D341Med (cell line): ENCODE measurements at places on chromosomes 1 and 21.

DNA sequence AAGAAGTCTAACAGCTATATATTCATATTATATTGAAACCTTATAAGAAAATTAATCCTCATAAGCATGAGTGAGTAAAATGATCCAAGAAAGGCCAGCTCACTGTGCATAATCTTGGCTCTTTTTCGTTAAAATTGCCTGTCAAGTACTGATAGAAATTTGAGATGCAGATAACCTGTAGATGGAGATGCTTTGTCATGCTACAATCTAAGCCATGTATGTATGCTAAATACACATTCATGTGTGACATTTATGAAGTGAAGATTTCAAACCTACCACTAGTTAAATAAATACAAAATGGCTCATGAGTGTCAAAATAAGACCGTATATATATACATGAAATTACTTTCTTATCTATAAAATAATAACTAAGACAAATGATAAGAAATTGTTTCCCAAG is 1491.5 kb upstream of the PRMT6 start:
- DNase-seq = no peak

DNA sequence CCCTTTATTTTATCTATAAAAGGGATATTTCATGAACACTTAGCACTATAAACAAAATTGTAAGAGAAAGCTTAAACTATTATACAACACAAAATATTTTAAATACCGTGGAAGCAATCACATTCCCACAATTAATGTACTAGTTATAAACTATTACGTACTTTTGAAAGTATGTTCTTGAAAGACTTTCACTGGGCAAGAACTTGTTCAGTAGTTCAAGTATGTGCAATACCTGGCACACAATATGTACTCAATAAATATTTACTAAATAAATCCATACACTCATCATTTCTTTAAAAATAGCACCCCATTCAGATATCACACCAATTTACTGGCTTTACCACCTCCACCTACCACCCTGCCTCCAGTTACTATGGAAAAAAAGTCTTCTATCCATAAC is 12.6 kb upstream of the FMO2 start:
- no peak for DNase-seq

GRCh38 chr1:94025383-94026340 is 95.3 kb downstream of the ABCA4 start:
- peak; percentile 64 for DNase-seq

- DNase-seq = peak; percentile 71
Observed at GRCh38 chr1:41917835-41918449, 780 bp downstream of the HIVEP3 start.

DNA sequence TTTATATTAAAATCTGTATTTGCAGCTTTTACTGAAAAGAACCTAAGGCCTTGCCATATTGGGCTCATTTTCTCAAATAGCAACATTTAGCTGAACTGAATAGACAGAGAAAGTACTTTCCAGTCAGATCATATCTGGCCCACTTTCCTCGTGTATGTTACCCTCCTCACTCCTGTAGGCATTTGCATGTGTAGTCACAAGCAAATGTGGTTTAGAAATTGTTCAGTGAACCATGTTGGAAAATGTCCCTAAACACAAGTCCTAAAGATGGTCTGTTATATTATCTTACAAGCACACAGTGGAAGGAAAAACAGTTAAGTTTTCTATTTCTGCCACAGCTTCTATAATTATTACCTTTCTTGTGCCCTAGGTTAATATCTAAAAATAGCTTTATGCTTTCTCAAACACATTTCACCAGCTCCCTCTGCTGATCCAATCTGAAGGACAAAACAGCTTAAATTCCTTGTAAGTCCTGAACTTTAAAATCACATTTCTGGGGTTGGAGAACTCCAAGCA is 606 bp upstream of the FMO4 start:
- DNase-seq = no peak

- no peak for DNase-seq
Observed at GRCh38 chr1:230069796-230070195, 2.8 kb downstream of the GALNT2 start.

- no peak for DNase-seq
Observed at GRCh38 chr21:37521658-37522057, 155.1 kb downstream of the DYRK1A start.

DNA sequence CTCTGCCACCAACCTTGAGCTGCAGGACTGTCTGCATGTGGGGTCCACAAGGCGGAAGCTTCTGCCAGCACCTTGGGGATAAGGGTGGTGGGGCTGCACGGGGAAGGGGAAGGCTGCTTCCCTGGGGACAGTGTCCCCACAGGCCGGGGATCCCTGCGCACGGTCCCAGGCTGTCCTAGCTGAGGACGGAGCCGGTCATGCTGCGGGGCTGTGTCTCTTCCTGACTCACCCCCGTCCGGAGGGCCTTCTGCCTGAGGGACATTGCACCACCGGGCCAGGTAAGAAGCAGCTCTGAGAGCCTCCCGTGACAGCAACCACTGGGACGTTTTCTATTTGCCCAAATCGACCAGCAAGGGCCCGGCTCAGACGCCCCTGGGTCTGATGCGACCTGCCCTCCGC is 29.9 kb downstream of the KRTAP10-1 start:
- DNase-seq = no peak

DNA sequence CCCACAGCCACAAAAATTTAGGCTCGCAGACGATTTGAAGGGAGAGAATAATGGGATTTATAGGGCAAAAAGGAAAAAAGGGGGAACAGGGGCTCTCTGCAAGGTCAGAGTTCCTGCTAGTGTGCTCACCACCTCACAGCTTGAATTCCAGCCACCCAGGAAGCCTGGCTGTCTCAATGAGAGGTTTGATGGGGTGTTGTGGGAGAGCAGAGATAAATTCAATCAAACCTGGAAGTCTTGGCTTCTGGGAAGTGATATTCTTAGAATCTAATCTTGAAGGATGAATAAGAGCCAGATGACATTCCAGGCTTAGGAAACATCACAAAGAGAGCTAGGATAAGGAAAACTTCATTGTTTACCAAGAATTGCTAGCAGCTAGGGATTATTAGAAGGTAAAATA is 47.4 kb upstream of the C21orf91 start:
- DNase-seq = no peak

GRCh38 chr1:230917284-230918135 is 49.2 kb upstream of the C1orf198 start:
- DNase-seq = peak; percentile 79

GRCh38 chr21:45504516-45505415 is 37.5 kb downstream of the SLC19A1 start:
- DNase-seq = no peak
